ENCODE measurements at places on chromosomes 1 and 21.

- no peak for DNase-seq
These were observed 425.0 kb upstream of the VAMP3 start for GRCh38 chr1:7346070-7346596.

DNA sequence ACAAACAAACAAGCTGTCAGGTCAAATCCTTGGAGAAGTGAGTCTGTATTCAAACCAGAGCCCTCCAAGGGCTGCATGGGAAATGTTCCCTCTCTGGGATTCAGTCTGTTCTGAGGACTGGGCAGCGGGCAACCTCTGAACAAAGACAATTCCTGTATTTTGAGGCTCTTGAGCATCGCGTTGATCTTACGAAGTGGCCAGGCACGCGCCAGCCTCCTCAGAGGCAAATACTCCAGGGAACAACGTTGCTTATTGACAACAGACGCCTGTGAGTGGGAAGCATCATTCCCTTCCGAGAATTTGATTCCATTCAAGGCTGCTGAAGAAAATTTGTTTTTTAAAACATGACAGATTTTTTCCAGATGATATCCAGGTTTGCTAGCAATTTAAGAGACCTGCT, 20.0 kb upstream of the TACSTD2 start:
- no peak for DNase-seq

GRCh38 chr1:41889506-41890414, 29.0 kb downstream of the HIVEP3 start:
- no peak for DNase-seq

- no peak for DNase-seq
These were observed 33.7 kb downstream of the KCND3 start for GRCh38 chr1:111955755-111956154.

All from GF-D8 (cell line).